Activated CD8-positive, alpha-beta memory T cell treated with anti-CD3 and anti-CD28 coated beads for 4 hours (primary cell): ENCODE measurements at places on chromosomes 7 and 10.

DNA sequence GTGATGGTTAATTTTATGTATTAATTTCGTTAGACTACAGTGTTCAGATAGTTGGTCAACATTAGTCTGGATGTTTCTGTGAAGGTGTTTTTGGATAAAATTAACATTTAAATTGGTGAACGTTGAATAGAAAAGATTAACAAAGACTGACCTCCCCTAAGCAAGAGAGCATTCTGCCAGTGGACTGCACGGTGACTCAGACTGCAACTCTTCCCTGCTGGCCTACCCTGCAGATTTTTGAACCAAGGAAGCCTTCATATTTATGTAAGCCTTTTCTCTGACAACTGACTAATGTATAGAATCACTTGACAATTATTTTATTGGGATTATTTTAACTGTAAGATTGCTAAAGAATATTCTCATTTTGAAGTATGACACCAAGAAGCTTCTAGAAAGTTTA is 7.9 kb upstream of the ZNF248 start:
- no peak for DNase-seq

DNA sequence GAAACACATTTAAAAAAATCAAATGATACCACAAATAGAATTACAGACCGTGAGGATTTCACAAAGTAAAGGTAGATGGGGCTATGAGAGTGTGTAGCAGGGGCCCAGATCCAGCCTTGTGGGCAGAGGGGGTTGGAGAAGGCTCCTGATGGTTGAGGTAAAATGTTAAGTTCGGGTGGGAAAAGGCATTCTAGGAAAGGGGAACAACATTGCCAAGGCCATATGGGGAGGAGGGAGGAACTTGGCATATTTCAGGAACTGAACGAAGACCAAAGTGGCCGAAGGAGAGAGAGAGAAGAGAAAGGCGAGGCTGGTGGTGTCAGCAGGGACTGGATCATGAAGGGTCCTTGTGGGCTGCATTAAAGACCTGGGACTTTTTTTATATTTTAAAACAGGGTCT is 98.9 kb downstream of the CARD11 start:
- no peak for DNase-seq

- DNase-seq: no peak
These were observed 51.5 kb downstream of the PIP4K2A start for GRCh38 chr10:22662733-22663330.

GRCh38 chr7:54799792-54800191 is 40.8 kb upstream of the SEC61G start:
- no peak for DNase-seq

DNA sequence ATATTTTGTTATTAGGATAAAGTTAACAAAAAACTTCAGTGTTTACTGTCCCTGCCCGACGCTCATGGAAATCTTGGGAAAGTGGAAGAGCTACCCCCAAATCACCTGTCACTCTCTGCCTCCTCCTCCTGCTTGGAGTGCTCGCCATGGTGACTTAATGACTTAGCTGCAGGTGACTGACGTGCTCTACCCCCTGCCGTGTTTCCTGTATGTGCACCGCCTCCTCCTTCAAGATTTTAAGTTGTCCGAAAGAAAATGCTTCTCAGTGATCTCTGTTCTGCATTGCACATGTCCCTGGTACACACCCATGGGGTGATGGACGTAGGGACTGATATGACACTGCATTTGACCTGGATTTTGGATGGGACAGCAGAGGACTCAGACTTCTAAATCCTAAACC is 338.8 kb upstream of the SHH start:
- no peak for DNase-seq
